ENCODE measurements at places on chromosomes 2 and 18. TPM values are rescaled to one million over a fixed set of nuclear protein-coding genes. Genes with fewer than 3 reads are reported as not detected.

CYBRD1 gene
- 47.9 TPM for total RNA-seq

CCDC74A gene
- total RNA-seq = 1.9 TPM

DNAJB2 gene
- 66.0 TPM for total RNA-seq

WDPCP gene
- 16.5 TPM for total RNA-seq

CFAP65 gene
- not detected for total RNA-seq

ELOA2 gene
- total RNA-seq = not detected
